Occipital lobe (tissue), 3 donors: ENCODE measurements at places on chromosomes 6 and 20. TPM values are rescaled to one million over a fixed set of nuclear protein-coding genes. Genes with fewer than 3 reads are reported as not detected.

GRCh38 chr6:112237066-112237465 is 17.3 kb downstream of the LAMA4 start:
- DNase-seq, result no peak

DNA sequence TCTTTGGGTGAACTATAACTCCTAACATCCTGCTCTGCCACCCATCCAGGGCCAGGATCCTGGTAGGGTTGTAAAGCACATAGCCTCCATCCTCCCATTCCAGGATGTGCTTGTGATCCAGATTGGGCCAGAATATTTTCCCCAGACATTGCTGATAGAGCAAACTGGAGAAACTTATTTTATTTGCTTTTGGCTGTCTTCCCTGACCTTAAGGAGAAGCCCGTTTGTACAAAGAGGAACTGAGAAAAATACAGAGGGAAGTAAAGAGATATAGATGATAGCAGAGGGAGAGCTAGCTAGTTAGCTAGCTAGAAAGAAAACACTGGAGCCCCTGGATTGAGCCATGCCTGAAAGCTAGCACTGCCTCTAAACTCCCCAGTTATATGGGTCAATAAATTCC is 9.0 kb upstream of the HDAC2 start:
- DNase-seq, result no peak

- no peak for DNase-seq
Observed at GRCh38 chr20:3297079-3297378, 58.0 kb upstream of the SLC4A11 start.

DNA sequence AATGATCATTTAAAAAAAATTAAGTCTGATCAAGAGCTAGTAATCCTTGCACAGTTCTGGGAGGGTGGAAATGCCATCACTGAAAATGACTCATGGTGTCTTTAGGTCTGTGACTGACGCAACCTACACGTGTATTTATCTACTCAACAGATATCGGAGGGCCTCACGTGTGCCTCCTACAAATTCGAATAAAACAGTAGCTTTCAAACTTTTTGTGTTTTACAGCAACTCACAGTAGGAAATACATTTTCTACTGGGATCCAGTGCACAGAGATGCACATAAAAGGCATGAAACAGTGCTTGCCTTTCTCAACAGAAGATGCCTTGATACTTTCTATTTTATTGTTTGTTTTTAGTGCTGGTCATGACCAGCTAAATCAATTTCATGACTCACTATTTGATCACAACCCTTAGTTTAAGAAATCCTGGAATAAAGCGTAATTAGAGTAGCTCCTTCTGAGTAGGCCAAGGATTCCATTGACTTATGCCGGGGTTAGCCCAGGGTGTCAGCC is 210.0 kb upstream of the SNX9 start:
- no peak for DNase-seq

GRCh38 chr6:112842330-112842685 is 495.2 kb downstream of the RFPL4B start:
- no peak for DNase-seq

- no peak for DNase-seq
Observed at GRCh38 chr20:39627765-39628164, 665.6 kb downstream of the DHX35 start.

- no peak for DNase-seq
Observed at GRCh38 chr20:50628853-50629669, 62.3 kb downstream of the RIPOR3 start.

GRCh38 chr20:37407573-37408002 is 61.6 kb downstream of the SRC start:
- DNase-seq, result peak; percentile 36

GRCh38 chr6:42885702-42886101 is 6.3 kb downstream of the RPL7L1 start:
- DNase-seq, result no peak

DNA sequence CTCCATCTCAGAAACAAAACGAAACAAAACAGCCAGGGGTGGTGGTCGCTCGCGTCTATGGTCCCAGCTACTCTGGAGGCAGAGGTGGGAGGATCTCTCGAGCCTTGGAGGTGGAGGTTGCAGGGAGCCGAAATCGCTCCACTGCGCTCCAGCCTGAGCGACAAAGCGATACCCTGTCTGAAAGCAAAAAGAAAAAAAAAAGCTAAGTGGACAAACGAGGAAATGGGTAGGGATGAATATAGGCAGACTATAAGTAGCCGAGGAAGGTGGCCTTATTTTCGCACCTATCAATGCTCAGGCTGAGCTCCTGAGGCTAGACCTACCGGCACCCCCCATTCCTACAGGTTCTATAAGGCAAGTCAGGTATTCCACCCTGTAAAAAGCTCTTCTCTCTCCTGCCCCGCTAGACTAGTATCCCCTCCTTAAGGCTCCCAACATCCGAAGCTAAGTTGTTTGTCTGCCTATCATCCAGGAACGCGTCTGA is 650 bp upstream of the CASP8AP2 start:
- DNase-seq, result no peak

- DNase-seq, result no peak
Observed at GRCh38 chr6:6379573-6379972, 59.1 kb upstream of the F13A1 start.

- no peak for DNase-seq
Observed at GRCh38 chr6:144730088-144730645, 445.0 kb downstream of the UTRN start.

- no peak for DNase-seq
Observed at GRCh38 chr6:47300417-47300816, 9.3 kb downstream of the TNFRSF21 start.

- no peak for DNase-seq
Observed at GRCh38 chr6:21348504-21349195, 244.9 kb upstream of the SOX4 start.

DNA sequence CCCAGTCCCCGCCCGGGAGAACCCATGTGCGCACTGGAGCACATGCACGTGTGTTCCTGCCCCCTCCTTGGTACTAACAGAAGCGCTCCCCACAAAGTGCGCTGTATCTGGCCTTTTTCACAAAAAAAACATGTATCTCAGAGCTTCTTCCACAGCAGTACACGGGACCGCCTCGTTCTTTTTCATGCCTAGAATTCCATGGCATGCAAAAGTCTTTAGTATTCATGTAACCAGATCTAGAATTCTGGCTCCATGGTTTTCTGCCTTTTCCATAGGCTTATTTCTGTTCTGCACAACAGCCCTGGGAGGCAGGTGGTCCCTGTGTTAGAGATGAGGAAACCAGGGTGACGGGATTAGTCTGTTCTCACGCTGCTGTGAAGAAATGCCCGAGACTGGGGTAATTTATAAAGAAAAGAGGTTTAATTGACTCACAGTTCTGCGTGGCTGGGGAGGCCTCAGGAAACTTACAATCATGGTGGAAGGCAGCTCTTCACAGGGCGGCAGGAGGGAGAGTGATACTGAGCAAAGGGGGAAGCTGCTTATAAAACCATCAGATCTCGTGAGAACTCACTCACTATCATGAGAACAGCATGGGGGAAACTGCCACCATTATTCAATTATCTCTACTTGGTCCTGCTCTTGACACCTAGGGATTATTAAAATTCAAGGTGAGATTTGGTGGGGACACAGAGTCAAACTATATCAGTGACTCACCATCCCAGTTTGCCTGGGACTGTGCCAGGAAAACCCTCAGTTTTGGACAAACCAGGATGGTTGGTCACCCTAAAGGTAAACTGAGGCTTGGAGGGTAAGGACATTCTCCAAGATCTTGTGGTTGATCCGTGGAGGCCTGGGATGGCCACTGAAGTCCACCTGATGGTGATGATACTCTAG is 41.0 kb downstream of the C20orf203 start:
- DNase-seq, result no peak

- DNase-seq, result no peak
Observed at GRCh38 chr6:25384967-25385366, 105.8 kb downstream of the CARMIL1 start.

DNA sequence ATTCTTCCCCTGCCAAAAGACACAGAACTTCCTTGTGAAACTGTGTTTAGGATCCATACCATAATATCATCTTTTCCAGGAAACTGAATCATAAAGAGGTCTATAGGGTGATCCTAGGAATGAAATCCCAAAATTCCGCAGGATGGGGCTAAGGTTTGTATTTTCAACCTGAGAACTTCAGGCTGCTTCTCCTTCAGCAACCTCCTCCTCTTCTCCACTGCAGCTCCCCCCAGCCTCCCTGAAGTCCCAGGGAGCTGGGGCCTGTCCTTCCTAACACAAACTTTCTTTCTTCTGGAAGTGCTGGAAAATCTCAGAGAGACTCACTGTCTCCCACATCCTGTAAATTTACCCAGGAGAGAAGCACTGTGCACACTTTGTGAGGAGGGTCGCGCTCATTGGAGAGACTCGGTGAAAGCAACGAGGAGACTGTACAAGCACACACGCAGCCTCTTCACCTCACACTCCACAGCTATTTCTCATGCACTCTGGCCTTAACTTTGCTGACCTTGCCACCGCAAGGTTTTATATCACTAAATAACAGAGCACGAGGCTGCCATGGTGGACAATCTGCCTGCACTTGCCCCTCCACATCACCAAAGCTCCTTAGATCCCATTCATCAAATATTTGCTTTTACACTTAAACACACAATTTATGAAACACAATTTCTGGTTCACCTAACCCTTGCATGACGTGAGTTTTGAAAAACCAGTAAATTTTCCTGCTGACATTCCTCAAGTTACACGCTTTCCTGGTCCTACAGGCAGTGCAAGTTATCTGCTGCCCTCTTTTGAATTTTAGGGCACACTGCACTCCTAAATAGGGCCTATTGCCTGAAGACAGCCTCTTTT is 14.3 kb downstream of the ID4 start:
- peak; percentile 14 for DNase-seq

DNA sequence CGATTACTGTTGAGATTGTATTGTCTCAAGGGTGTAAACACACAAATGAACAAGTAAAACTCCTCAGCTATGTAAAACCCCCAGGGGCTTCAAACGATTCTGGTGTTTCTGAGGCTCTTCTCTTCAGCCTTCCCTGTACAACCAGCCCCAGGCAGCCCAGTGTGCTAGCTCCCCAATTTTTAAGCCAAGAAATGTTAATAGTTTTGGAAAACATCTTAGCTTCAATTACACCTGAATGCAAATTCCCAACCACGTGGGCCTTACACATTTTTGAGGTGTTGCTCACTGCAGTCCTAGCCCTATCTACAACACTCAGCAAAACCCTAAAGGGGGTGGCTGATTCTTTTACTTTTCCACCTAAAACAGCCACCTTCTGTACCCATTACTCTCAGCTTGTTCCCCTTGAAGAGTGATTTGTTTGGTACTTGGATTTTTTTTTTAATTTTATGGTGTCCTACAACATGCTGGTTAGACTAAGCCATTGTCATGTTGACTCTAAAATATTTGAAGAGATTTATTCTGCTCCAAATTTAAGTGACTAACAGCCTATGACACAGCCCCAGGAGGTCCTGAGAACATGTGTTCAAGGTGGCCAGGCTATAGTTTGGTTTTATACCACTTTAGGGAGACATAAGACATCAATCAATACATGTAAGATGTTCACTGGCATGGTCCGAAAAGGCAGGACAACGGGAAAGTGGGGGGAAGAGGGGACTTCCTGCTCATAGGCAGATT is 48.7 kb downstream of the ADAT2 start:
- no peak for DNase-seq

DNA sequence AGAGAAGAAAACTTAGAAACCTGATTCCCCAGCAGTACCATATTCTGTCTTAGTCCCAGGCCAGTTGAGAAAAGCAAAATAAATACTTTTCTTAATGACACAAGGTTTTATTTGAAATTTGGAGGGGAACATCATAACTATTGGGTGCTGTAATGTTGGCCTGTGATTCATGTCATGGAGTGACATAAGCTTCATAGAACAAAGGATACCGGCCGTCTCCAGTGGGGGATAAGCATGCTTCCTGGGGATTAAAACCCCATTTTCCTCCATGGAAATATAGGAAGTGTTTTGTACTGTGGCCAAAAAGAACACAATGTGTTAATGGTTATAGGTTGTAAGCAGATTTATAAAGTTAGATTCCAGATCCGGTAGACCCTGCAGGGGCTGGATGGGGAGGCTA is 18.0 kb downstream of the MTHFD1L start:
- no peak for DNase-seq

GRCh38 chr6:167993169-167993568 is 4.3 kb upstream of the KIF25 start:
- no peak for DNase-seq

- no peak for DNase-seq
Observed at GRCh38 chr6:119002069-119002468, 67.1 kb upstream of the MCM9 start.

GRCh38 chr6:116858060-116858459 is 19.0 kb upstream of the RFX6 start:
- DNase-seq, result no peak

GRCh38 chr6:11358904-11359830 is 126.7 kb upstream of the NEDD9 start:
- DNase-seq, result no peak

GRCh38 chr6:16316741-16317251 is 78.4 kb downstream of the GMPR start:
- no peak for DNase-seq

GRCh38 chr20:52731093-52731492 is 241.1 kb upstream of the TSHZ2 start:
- no peak for DNase-seq

DNA sequence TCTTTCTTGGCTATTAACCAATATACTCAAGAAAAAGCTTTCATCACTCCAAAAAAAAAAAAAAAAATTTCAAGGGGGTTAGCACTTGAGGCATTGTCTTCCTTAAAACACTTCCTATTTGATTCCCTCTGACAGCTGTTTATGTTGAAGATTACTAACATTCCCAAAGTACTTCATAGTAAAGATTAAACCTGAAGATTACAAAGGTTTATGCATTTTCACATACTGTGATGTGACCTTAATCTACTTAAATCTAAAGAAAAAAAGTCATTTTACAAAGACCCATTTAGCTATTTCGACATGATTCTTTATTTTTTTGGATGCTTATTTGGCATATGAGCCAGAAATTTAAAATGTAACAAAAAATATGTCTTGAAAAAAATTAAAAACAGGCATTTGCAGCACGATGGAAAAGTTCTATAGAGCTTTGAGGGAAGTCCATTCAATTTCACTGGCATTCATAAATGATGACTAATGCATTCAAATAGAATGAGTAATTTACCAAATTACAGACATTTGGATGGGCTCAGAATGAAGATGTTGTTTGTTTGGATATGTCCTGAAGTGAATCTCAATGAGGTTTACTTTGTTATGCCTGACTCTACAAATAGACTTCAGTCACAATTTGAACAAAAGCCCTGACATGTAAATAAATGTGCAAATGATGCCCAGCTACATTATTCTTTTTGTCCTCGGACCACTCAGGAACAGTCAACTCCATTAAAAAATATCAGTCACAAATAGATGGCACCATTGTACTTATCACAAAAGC is 674.6 kb upstream of the MARCKS start:
- no peak for DNase-seq

Gene SCRT2
- total RNA-seq, result 2.0 TPM

Gene HCK
- total RNA-seq, result 3.3 TPM

Gene MATN4
- total RNA-seq, result not detected

Gene DTNBP1
- 5.9 TPM for total RNA-seq

Gene OOEP
- total RNA-seq, result not detected

Gene UBE3D
- total RNA-seq, result 25.9 TPM

Gene CD93
- total RNA-seq, result 13.6 TPM

Gene LY86
- total RNA-seq, result 2.2 TPM

Gene INSM1
- total RNA-seq, result 15.9 TPM

Gene PAX1
- under 0.01 TPM for total RNA-seq

Gene ZKSCAN8
- 28.2 TPM for total RNA-seq

Gene BTNL2
- total RNA-seq, result not detected

Gene KIF13A
- total RNA-seq, result 27.8 TPM

Gene SEMG1
- total RNA-seq, result not detected

Gene RIOK1
- total RNA-seq, result 31.5 TPM

Gene COL12A1
- 36.2 TPM for total RNA-seq

Gene SIGLEC1
- 0.16 TPM for total RNA-seq
